ENCODE measurements at places on chromosomes 16 and 17.

GRCh38 chr17:9529033-9529700, 46.5 kb downstream of the STX8 start:
- DNase-seq, result no peak

DNA sequence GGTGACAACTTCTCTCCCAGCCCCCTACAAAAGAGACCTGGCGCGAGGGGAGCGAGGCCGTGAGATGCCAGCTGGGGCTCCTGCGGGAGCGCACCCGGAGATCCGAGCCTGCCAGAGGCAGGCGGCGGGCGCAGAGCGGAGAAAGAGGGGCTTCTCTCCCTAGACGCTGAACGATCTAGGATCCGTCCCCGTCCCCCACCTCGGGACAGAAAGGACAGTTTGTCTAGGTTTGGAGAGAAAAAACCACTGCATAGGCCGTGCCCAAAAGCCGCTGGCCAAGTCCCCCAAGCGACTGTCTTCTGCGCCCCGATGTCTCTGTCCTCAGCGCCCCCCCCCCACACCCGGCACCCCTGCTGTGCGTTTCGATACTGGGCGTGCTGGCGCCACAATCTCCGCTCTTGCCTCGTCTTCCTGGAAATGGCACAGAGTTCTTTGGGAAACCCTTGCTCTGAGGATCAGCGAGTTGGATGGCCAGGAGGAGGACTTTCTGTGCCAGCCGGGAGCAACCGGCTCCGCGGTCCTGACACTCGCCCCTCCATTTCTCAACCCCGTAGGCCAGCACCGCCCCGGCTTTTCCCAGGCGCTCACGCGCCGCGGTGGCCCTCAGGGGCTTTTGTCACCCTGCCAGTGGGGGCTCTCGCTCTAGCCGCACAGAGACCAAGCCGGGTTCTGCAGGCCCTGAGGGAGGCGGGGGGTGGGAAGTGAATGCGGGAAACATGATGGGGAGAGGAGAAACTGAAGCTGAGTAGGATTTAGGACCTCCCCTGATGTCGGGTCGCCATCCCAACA, 1.0 kb downstream of the SSTR2 start:
- no peak for DNase-seq

DNA sequence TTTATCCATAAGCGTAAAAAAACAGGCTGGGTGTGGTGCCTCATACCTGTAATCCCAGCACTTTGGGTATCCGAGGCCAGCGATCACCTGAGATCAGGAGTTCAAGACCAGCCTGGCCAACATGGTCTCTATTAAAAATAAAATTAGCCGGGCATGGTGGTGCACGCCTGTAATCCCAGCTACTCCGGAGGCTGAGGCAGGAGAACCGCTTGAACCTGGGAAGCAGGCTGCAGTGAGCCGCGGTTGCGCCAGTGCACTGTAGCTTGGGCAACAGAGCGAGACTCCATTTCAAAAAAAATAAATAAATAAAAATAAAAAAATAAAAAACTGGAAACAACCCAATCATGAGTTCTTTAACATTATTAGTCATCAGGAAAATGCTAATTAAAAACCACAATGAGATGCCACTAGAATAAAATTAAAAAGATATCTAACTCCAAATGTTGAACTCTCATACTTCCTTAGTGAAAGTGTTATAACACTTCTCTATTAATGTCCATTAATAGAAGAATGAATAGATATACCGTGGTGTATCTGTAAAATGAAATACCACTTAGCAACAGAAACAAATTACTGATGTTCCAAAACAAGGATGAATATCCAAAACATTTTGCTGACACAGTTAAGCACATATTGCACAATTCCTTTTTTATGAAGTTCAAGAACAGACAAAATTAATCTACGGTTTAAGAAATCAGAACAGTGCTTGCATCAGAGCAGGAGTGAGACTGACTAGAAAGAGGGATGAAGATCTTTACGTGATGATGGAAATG, 13.1 kb downstream of the MPHOSPH6 start:
- no peak for DNase-seq

DNA sequence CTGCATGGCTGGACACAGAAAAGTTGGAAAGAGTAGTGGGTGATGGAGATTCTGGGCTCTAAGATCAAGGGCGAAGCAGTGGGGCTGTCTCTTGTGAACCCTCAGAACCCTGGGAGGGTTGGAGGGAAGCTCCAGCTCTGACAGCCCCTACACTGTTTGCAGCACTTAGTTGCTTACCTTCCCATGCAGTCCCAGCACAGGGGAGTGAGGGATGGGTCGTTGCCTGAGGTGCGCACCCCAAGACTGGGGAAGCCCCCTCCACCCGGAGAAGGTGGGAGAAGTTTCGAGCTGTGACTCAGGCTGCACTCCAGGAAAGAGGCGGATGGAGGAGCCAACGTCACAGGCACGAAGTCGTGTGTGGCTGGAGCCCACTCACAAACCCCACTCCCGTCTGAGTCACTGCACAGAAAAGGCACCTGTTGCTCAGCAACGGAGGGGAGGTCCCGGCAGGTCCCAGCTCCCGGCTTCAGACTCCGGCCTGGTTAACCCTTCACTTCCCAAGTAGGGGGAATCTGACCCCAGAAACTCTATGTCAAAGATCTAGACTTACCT, 60.1 kb downstream of the AIPL1 start:
- DNase-seq, result no peak
